ENCODE measurements at places on chromosomes 1 and 21.

GRCh38 chr1:154557939-154558719, at the start of gene UBE2Q1:
Gene UBE2Q1, minus strand, starts transcription at chr1:154558662. Its CDS starts 109 bp downstream, at chr1:154558553.
- no peak for DNase-seq

GRCh38 chr1:168341483-168341975, 60.9 kb downstream of the TBX19 start:
- no peak for DNase-seq

GRCh38 chr1:97077221-97077620, 355.6 kb downstream of the PTBP2 start:
- DNase-seq: no peak

DNA sequence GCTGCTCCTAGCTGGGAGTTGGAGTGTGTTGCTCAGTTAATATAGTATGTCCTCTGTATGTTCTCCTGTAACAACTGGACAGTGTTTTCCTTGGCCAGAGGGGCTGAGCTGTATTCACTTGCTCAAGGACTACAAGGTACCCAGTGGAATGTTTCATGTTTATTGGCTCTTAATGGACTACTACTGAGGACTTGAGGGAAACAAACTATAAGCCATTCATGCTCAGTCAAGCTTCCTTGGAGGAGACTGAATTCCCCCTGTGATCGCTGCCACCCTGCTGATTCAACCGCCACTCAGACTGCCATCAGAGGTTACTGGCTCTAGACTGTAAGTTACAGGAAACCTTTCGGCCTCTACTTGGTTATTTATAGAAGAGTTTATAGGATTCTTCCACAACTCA, 166.6 kb downstream of the ZC3H11B start:
- no peak for DNase-seq

DNA sequence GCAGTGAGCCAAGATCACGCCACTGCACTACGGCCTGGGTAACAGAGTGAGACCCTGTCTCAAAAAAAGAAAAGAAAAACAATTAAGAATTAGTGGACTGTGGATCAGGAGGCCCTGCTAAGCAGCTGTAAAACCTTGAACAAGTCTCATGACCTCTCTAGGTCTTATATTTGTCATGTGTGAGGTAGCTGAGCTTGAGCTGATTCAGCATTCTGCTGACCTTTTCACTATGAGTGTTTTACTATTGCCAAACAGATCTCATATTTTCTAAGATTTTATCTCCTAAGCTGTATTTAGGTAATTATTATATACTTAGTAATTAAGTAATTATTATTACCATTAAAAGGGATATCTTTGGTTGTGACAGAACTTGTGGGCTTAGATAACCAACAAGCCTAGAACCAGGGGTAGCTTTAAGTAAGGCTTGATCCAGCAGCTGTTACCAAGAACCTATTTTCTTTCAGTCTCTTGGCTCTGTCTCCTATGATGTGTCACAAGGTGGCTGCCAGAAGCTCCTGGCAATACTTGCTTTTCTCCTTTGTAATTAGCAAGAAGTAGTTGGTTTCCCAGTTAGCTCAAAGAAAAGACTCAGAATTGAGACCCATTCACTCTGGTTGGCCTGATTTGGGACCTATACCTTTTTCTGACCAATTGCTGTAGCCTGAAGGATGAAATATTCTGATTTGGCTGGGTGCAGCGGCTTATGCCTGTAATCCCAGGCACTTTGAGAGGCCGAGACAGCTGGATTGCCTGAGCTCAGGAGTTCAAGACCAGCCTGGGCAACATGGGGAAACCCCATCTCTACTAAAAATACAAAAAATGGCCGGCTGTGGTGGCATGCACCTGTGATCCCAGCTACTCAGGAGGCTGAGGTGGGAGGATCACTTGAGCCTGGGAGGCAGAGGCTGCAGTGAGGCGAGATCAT, 8.5 kb upstream of the ZC3H12A start:
- no peak for DNase-seq

DNA sequence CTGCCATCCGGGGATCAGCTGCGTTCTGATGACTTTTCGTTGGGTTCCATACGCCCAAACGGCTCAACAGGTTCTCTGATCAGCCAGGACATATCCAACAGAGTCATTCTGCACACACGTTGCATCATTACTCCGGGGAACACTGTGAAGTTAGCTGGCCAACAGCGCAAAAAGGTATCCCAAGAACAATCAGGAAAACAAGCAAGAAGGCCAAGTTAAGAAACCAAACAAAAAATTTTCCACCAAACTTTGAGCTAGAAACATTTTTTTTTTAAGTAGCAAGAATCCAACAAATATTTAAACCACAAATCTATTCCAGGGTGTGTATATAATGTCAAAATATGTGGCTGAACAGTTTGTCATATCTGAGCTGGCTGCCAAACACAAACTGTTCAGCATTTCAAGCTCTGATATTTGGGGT, 29.2 kb downstream of the NID1 start:
- DNase-seq: peak; percentile 24

- no peak for DNase-seq
Observed at GRCh38 chr1:66335859-66336640, 197.9 kb upstream of the SGIP1 start.

DNA sequence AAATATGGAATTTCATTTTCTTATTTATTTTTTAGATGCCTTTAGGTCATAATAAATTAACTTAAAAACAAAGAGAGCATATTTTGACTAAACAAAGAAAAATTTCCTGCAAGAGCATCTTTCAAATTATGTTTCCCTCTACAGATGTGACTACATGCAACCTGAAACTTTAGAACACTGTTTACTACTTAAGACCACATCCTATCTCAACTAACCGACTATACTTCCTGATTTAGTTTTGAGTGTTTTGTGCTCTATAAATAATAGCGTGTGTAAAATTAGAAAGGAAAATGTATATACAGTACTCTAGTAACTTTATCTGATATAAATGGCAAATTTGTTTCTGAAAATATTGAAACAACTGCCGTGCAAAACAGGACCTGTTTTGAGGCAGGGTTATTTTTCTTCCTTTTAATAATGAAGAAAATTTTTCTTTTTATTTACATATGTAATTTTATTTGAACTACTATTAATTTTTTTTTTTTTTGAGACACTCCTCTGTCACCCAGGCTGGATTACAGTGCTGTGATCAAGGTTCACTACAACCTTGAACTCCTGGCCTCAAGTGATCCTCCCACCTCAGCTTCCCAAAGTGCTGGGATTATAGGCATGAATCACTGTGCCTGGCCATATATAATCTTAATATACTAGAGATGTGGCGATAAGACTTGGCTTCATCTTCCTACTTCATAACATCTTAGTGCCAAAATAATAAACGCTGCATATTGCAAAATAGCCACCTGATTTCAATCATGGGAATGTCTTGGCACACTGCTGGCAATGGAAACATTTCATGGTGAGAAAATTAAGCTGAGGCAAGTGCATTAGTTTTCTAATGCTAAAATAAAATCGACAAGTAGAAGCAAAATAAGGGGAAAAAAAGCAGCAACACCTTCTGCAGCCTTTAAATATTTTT, 12.3 kb downstream of the ZRANB2 start:
- DNase-seq: no peak

DNA sequence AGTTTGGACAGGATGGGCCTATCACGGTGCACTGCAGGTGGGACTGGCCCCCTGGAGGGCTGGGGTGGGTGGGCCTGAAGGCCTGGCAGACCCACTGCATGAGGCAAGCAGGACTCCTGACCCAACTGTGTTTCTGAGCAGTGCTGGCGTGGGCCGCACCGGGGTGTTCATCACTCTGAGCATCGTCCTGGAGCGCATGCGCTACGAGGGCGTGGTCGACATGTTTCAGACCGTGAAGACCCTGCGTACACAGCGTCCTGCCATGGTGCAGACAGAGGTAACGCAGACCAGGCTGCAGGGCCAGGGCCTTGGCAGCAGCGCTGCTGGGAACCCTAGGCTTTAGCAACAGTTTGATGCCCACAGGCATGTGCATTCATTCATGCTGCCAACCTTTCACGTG, 29.0 kb upstream of the KDM4A start:
- DNase-seq: no peak

- no peak for DNase-seq
Observed at GRCh38 chr1:182029002-182029378, 32.5 kb downstream of the ZNF648 start.

GRCh38 chr1:32992489-32993323, 28.1 kb upstream of the RNF19B start:
- DNase-seq: peak; percentile 82

DNA sequence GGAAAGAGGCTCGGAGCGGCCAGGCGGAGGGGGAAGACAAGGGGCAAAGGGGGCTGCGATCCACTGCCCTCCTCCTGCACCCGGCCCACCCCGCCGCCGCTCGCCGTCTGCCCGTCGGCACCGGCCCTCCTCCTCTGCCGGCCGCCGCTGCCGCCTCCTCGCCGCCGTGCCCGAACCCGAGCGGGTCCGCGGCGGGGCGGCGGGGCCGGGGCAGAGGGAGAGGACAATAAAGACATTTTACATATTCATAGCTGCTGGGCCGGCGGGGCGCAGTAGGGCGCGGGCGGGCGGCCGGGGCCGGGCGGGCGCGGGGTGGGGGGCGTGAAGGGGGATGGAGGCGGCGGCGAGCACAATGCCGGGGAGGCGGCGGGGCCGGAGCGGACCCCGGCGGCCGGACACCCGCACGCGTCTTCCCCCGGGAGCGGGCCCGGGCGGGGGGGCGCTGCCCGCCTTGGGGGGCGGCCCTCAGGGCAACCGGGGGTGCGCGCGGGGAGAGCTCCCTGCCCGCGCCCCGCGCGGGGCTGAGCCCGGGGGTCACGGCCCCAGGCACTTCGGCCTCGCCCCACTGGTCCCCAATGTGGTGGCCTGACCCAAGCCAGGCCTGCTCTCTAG, 546 bp downstream of the POU2F1 start:
- DNase-seq: no peak

GRCh38 chr1:50796272-50796671, 163.8 kb downstream of the FAF1 start:
- no peak for DNase-seq

GRCh38 chr1:109890115-109890953, 20.3 kb upstream of the CSF1 start:
- DNase-seq: no peak

- DNase-seq: no peak
Observed at GRCh38 chr1:98256700-98257099, 335.9 kb upstream of the DPYD start.

DNA sequence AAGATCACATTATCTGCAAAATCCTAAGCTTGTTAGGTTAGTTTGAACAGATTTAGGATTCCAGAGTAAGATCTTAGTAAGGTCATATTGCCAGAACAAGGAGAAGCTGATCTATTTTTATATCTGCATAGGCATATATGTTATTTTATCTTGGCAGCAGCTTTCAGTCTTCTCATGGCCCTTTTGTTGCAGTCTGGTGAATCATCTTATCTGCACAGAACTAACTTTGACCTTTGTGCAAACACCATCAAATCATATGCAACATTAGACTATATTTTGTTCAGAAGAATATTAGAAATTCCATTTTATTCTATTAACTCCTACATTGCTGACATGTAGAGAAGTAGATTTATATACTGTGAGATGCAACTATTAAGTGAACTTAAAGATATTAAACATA, 107.3 kb downstream of the CLEC20A start:
- no peak for DNase-seq

DNA sequence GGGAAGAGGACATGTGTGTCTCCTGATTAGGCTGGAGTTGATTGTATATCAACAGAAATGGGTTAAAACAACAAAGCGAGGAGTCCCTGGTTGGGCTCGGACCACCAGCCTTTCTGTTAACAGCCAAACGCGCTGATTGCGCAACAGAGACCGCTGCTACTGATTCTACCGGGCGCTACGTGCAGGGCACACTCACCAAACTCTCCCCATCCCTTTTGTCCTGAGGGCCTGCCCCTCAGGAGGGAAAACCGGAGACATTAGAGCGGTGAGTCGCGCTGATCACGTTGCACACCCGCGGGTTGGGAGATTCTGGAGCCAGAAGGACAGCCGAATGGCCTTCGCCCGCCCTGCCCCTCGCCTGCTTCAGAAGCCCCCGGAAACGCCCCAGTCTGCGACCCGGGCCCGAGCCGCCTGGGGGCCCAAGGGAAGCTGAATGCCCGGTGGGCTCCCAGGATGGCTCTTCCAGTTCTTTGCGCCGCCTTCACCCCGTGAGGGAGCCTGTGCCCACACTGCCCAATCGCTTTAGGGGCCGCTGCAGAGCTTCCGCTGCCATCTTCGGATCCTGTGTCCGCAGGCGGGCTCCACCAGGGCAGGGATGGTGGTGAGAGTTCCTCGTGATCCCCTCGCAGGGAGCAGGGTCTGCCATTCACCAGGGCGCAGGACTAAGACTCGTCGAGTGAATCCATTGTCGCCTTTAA, 165.4 kb upstream of the NBPF11 start:
- no peak for DNase-seq

DNA sequence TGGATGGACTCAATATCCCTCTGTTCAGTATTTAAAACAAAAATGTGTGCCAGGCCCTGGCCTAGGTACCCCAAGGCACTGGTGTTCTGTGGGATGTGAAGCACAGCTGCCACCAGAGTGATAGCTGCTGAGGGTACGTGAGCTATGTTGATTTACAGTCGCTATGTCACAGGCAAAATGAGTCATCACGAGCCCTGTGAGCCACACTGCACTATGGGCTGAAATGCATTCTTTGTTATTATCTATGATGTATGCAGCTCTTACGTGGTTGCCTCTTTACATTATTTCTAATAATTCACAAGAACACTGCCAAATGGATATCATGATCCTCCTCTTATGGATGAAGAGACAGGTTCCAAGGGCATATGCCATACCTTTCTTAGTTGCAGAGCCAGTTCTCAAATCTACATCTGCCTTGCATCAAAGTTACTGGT, 2.1 kb downstream of the TEX38 start:
- no peak for DNase-seq

GRCh38 chr1:202861420-202862132, 27.4 kb downstream of the RABIF start:
- peak; percentile 22 for DNase-seq

- peak; percentile 18 for DNase-seq
Observed at GRCh38 chr1:212401838-212402582, 12.7 kb downstream of the PACC1 start.

DNA sequence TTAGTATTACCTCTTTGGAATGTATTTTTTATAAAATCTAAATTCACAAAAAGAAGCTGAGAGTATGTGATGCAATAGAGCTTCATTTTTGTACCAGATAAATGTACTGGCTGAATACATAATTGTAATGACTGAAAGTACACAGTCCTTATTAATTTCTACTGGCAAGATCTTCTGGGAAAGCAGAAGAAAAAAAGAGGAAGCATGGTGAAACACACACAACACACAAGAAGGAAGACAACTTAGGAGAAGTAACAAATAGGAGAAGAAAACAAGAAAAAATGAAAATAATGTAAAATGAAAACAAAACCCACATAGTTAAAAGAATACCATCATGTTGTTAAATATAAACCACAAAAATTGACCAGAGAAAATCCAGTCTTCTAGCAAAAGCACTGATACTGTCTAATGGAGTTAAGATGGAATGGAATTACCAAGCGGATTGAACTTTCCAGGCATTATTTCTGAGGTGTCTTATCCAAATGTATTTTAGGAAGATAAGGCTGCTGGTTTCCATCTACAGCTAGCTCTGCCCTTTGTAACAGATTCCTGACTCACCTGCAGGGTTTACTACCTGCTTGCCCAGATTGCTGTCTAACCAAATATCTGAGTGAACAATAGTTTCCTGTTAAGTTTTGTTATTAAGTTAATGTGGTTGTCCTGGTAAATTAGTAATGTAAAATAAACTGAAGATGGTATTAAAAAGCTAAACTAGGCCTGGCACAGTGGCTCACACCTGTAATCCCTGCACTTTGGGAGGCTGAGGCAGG, 4.5 kb upstream of the COP1 start:
- DNase-seq: no peak

- no peak for DNase-seq
Observed at GRCh38 chr1:2311184-2312032, 79.9 kb downstream of the MORN1 start.

Measured in fibroblast of skin of left biceps (primary cell).